CD8-positive, alpha-beta T cell (primary cell): ENCODE measurements at places on chromosomes 2 and 18.

GRCh38 chr2:135785032-135785431, 43.4 kb downstream of the UBXN4 start:
- DNase-seq: no peak

DNA sequence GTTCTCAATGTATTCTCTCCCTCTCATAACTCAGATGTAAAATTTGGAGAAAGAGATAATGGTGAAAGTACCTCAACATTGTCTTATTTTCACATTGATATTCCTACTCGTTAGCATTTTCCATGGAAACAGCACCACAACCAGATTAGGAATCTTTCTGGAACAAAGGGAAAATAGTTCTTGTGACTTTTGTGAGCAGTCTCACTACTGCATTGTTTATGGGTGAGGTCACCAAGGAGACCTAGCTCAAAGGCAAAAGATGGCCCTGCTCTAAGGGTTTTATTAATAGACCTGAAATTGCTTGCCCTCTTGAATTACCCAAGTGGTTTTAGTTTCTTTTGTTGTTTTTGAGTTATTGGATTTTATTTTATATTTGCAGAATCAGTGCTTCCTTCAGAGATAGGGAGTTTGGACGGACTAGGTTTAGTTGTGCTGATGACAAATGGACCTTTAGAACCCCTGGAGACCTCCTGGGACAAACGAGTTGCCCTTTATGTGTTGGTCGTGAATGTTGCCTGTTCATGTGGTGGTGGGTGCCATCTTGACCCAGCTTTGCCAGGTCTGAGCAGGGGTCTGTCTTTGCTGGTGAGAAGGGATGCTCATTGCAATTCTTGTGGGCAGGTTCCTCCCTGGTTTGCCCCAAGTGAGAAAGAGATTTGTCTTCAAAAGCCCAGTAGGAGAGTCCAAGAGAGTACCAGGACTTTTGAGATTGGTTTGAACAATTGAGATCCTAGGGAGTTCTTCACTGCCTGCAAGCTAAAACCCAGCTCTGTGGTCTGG, 58.1 kb downstream of the INPP4A start:
- no peak for DNase-seq

DNA sequence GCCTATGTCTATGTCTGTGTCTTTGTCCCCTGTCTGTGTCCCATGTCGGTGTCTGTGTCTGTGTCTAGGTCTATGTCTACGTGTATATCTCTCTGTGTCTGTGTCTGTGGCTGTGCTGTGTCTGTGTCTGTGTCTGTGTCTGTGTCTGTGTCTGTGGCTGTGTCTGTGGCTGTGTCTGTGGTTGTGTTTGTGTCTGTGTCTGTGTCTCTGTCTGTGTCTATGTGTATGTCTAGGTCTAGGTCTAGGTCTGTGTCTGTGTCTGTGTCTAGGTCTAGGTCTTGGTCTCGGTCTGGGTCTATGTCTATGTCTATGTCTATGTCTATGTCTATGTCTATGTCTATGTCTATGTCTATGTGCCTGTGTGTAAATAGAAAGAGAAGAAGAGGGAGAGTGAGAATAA, 11.9 kb downstream of the IL1R2 start:
- no peak for DNase-seq

DNA sequence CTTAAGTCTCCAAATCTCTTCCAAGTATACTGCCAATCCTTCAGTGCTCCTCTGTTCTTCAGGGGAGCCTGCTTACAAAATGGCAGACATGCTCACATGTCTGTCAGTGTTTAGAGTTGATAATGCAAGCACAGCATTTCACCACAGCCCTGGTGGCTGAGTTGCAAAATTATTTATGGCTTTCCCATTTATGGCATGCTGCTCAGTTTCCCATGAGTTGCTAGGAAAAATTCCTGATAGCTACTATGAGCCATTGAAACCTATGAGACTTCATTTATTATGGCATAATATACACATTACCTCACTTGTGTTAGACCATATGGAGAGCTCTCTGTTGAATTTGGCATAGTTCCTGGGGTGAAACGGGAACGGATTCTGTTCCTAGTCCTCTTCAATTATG, 448.7 kb upstream of the TCF4 start:
- DNase-seq: no peak

- DNase-seq: no peak
Observed at GRCh38 chr2:101989740-101990460, 1.9 kb upstream of the IL1R2 start.

- no peak for DNase-seq
Observed at GRCh38 chr2:12490641-12491040, 226.1 kb upstream of the TRIB2 start.

DNA sequence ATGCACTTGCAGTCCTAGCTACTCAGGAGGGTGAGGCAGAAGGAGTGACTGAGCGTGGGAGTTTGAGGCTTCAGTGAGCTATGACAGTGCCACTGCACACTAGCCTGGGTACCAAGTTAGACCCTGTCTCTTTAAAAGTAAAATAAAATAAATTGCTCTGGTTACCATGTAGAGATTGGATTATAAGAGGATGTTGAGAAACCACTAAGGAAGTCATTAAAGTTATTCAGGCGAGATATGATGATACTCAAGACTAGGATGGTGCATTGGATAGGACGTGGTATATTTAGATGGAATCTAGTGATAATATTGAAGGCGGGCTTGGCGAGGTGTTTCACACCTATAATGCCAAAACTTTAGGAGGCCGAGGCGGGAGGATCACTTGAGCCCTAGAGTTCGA, 50.6 kb downstream of the BMPR2 start:
- no peak for DNase-seq

- DNase-seq: no peak
Observed at GRCh38 chr2:63379451-63379850, 208.8 kb downstream of the WDPCP start.

DNA sequence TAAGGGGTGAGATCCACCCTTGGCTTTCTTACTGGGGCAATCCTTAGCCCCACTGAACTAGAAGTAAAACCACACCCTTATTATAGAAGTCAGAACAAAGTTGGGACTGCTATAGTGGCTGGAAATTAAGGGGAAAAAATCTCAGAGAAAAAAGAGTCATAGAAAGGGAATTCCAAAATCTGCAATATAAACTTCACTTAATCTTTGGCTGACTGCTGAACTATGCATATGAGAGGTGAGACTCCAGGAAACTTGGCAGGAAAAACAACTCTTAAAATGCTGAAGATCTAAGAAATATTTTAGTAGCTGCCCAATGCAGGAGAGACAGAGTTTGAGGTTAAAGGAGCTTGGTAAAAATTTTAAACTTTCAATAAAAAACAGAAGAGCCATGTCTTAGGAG, 201.8 kb upstream of the FN1 start:
- DNase-seq: no peak

- DNase-seq: no peak
Observed at GRCh38 chr18:66731890-66732289, 128.0 kb upstream of the CDH19 start.

DNA sequence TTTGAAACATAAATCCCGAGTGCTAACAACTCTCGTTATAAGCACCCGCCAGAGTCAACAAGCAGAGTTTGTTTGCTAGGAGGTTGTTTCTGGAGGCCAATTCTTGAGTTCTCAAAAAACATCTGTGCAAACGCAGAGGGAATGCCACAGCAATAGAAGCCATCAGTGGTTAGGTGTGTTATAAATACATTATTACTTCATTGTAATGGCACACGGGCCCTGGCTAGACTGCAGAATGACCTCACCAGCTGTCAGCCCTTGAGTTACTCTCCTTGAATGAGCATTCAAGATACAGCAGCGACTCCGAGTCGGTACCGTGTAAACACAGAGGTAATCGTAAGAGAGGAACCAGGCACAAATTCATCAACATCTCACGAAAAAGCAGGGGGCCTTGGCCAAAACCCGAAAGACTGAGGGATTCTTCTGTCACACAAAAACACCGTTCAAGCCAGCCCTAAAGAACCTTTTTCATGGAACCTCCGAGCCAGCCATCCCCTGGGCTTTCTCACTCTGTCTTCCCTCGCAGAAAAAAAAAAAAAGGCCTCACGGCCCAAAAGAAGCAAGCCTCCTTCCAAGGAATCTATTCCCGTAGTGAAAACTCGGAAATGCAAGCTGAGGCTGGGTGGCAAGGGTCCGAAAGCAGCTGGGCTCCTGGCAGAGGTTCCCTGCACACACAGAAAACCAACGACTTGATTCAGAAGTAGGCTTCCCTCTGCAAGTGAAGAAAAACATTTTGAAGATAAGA, 133.7 kb upstream of the MEIS1 start:
- DNase-seq: no peak

- DNase-seq: no peak
Observed at GRCh38 chr2:18924886-18925285, 335.5 kb upstream of the NT5C1B start.

DNA sequence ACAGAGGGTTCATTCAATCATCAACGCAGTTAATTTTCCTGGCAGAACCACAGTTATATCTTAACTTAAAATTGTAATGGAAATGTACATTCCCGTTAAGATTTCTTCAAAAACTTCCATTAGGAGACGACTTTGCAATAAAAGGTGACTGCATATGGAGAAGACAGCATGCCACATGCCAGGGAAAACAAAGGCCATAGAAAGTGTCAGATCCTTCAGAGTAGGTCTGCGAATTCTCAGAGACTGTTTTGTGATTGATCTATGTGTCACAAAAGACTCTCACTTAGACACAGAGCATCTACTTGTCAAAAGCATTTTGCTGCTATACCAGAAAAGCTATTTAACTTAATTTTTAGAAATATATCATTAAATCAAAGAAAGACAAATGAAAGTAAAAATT, 274.6 kb downstream of the DPP10 start:
- no peak for DNase-seq

- no peak for DNase-seq
Observed at GRCh38 chr2:107036293-107036692, 150.3 kb upstream of the ST6GAL2 start.

DNA sequence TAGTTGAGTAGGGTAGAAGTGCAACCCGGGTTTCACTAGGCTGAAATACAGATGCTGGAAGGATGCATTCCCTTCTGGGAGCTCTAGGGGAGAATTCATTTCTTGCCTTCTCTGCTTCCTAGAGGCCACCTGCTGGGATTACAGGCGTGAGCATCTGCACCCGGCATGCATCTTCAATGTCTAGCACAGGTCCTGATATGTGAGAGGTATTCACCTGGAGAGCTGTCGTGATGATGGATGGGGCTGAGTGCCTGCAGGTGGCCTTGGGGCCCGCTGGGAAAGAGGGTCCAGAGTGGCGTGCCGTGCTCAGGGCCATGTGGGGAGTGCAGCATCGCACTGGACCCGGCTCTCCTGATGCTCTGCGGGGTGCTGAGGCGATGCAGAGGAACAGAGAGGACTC, 6.6 kb upstream of the NTSR2 start:
- no peak for DNase-seq
